ENCODE measurements at places on chromosomes 2 and 18.

DNA sequence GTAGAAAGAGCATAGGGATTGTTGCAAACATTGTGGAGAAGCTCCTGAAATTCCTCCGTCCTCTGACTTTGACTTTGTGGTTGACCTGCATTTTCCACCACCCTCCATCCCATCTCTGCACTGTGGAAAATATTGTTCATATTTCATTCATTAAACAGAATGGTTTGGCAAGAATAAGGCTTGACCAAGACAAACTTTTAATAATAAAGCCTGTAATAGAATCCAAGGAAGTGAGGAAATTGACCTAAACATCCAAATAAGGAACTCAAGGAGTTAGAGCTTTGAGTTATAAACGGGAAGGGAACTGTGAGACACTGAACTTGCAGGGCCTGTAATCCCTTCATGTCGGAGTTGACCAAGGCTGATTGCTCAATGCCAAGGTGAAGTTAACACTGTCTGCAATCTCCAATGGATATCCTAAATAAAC is 115.2 kb downstream of the GFPT1 start:
- no peak for DNase-seq

DNA sequence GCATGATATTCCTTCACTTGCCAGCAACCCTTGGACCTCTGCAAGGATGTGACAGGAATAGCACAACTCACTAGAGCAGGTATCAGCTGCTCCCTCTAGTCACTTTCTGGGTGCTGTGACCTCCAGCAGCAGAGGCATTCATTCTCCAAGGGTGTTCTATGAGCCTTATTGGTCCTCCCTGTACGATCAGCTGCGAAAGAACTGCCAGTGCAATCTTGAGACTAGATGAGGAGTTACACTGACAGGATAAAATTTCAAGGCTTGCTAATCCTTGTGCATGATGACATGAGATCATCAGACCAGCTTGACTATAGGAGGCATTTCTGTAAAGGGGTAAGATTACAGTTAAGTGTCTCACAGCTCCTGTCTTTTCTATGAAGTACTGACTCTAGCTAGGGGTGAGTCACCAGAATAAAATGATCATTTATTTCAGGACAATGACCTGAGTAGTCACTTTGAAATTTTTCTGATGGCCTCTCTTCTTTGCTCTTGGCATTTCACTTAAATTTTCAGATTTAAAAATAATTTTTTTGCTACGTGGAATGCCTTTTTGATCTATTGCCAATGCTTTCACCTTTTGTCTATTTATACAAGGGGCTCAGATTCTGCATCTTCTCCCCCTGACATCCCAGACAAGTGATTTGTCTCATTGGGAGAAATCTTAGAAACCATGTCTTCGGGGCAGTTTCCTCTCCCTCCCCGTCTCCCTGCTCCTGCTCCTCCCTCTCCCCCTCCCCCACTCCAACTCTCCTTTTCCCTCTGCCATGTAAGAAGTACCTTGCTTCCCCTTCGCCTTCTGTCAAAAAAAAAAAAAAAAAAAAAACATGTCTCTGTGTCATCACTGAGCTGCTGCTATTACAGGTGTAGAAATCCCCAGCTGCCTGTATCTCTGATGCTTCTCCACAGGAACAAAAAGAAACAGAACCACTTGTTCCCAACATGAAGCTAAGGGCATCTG is 49.2 kb upstream of the FRZB start:
- no peak for DNase-seq

DNA sequence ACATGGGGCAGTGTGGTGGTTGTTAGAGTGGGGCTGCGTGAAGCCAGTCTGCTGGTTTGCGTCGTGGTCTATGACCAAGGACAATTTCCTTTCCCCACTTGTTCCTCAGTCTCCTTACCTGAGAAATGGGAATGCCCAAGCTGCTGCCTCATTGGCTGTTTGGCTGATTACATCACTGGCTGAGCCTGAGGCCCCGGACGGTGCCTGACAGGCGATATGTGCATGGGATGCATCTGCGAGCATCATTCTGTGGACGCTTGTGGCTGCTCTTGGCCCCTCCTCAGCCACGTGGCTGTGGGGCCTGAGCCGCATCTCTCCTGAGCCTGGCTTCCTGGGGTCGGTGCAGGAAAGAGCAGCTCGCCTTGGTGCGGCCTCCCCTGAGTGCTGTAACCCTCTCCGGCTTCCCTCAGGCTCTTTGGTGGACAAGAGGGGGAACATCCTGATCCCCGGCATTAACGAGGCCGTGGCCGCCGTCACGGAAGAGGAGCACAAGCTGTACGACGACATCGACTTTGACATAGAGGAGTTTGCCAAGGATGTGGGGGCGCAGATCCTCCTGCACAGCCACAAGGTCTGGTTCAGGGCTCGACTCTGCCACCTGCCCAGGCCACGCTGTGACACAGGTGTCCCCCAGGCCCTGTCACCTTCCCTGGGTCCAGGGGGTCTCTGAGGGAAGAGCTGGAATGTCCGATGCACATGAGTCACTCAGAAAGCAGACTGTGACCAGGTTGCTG is 17.2 kb downstream of the CNDP2 start:
- DNase-seq, result no peak

GRCh38 chr2:239343946-239344856 is 56.6 kb downstream of the HDAC4 start:
- DNase-seq, result peak; percentile 58

DNA sequence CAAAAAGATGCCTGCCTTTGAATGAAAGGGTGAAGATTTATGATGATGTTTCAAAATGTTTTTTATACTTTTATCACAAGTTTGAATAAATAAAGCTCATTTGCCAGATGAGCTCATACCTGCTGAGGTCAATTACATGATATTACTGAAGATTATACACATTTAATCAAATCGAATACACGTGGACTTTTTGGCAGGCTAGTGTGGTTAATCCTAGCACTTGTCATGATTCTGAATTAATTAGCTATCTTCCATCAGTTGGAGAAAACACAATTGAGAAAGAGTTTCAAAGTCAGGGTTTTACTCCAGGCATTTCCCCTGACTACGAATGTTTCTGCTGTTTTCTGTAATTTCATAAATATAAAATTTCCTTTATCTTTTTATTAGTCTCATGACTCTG is 54.4 kb downstream of the LRPPRC start:
- DNase-seq, result no peak

GRCh38 chr2:236824836-236825235 is 255.2 kb downstream of the ACKR3 start:
- DNase-seq, result peak; percentile 94

- no peak for DNase-seq
Observed at GRCh38 chr18:8556424-8556823, 52.8 kb upstream of the RAB12 start.

- DNase-seq, result no peak
Observed at GRCh38 chr2:184205048-184205596, 393.2 kb upstream of the ZNF804A start.

DNA sequence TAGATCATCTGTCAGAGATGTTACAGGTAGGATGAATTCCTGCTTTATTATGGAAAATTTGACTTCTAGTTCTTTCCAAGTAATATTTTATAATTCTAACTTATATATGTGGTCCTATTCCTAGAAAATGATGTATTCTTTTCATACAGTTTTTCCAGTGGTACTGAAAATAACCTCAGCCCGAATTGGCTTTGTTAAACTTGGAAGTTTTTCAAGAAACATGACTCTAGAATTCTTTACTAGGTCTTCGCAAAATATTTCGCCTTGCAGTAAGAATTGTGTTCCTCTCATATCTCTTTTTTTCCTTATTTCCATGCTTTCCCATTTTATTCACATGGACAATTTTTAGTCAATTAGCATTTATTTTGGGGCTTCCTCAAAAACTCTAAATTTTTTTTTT is 60.5 kb downstream of the BMPR2 start:
- no peak for DNase-seq

DNA sequence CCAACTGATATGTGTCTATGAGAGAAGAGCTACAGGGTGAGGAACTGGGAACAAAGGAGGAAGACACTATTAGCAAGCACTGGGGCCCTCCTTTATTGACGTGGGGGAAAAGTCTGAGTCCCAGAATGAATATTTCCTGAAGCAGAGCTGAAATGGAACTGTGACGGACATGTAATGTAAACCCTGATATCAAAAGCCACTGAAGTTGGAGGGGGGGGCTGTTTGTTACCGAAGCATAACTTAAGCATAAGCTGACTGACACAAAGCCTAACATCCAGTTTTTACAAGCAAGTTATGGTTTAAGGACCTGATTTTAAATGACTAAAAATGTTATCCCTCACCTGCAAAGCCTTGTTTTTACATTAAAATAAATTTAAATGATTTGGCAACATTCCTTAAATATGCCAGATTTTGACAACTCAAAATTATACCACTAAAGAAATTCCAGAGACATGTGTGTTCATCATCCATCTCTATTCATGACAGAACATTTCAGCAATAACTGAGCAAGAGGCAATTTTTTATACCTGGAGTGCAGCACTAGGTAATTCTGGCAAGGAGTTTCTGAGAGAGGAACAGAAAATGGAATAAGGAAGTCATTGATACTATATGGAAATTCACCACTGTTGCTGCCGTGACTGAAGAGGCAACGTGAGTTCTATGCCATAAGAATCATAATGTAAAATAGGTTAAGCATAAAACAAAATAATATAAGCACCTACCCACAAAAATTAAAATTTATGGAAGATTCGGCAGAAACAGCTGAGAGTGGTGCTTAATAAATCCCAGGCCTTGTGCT is 186.0 kb downstream of the AFF3 start:
- DNase-seq, result no peak

GRCh38 chr2:151138507-151138906 is 123.2 kb downstream of the RBM43 start:
- DNase-seq, result no peak

DNA sequence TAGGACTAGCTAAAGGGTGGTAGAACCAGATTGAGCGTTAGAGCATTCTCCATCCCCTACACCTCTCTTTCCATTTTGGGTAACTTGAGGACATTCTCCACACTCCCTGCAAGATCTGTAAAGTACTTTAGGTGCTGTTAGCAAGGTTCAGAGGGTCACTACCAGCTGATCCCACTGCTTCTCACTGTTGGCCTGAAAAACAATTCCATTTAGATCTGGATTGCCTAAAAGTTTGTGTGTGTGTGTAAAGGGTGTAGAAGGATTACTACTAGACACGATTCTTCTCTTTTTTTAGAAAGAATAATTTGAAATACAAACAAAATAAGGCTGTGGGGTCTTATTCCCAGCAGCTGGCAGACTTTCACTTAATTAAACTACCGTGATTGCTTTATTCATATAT is 95.1 kb upstream of the TMEM178A start:
- DNase-seq, result no peak

DNA sequence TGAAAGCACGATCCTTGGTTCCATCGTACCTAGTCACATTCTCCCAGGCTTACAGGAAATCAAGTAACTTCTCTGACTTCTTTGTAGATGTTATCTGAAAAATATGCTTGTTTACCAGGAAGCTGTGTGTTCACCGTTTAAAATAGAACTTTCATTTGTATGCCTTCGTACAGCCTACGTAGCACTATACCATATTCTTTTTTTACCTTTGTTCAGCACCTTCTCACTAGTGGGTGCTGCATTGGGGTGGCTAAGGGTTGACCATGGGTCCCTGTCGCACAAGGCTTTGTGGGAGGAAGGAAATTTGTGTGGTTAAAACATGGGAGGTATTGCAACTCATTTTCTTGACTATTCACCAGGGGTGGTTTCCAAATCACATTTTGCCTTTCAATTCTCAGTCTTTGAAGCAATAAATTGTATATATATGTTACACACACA is 16.6 kb downstream of the MALT1 start:
- no peak for DNase-seq

DNA sequence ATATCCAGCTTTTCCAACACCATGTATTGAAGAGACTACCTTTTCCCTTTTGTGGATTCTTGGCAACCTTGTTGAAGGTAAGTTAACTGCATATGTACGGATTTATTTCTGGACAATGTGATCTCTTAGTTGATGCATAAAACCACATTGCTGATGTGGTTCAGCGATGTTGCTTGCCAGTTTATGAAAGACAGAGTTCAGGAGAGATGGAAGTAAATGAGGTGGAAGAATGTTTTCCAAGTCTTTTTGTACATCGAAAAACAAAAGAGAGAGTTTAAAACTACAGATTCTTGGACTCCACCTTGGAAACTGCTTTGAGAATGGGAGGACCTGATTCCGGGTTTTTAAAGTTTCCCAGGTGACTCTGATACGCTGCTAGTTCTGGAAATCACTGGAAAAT is 43.8 kb downstream of the MOB4 start:
- DNase-seq, result no peak

DNA sequence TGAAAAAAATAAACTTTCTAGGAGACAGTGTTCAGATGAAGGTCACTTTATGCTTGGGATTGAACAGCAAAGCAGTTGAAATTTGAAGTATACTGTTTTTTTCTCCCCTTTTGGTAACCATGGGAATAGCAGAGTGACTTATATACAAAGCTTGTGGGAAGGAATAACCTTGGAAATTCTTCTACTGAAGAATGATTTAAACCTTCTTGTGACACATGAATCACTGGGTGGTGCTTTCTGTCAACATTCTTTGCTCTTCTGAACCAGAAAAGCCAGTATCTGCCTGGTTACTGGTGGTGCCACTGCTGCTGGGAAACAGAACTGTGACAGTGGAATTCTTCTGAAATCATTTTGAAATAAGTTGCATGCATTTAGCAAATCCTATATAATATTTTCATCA is 39.4 kb upstream of the RND3 start:
- DNase-seq, result no peak

DNA sequence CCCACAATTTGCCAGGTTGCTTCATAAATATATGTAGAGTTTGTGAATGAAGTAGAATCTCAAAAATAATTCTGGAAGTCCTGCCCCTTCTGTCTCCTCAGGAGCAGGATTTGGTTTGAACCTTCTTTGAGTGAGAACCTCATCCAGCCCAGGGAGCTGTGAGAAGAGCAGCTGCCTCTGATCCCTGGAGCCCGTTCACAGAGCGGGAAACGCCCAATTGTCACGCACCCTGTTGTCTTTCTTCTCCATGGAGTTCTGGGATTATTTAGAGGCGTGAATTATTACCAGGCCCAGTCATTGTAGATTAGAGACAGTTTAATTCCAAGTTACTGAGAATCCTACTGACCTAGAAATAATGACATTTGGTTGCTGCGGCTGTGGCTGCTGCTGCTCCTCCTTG is 66.1 kb downstream of the TPO start:
- DNase-seq, result no peak

- DNase-seq, result no peak
Observed at GRCh38 chr2:29056452-29056851, 17.9 kb downstream of the PCARE start.

GRCh38 chr2:174446531-174446930 is 40.3 kb downstream of the GPR155 start:
- no peak for DNase-seq

DNA sequence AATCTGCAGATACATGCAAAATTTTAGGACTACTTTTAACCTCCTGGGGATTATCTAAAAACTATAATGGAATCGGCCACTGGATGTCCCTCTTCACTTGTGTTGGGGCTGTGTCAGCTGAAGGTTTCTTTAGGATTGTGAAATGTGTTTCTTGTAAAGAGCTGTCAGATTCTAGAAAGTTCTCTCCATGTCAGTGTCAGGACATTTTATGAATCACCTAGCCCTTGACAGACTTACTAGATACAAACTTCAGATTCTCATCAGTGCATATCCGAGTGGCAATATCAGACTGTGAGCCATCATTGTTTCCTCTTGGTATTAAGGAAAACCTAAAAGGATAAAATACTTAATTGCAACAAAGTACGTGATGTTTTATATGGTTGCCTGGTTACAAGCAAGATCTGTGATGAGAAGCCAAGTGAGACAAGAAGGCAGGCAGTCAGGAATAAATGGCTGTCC is 107.3 kb downstream of the CPS1 start:
- DNase-seq, result no peak

- DNase-seq, result no peak
Observed at GRCh38 chr2:64574871-64575270, 50.7 kb downstream of the AFTPH start.

GRCh38 chr18:7094427-7094826 is 23.2 kb downstream of the LAMA1 start:
- no peak for DNase-seq

- no peak for DNase-seq
Observed at GRCh38 chr18:32310101-32310500, 120.3 kb downstream of the MEP1B start.
